Globus pallidus (tissue), 1 donor: ENCODE measurements at places on chromosomes 7 and 10.
A peak's percentile ranks its signal among the peaks of the same experiment; 100 is the strongest.

DNA sequence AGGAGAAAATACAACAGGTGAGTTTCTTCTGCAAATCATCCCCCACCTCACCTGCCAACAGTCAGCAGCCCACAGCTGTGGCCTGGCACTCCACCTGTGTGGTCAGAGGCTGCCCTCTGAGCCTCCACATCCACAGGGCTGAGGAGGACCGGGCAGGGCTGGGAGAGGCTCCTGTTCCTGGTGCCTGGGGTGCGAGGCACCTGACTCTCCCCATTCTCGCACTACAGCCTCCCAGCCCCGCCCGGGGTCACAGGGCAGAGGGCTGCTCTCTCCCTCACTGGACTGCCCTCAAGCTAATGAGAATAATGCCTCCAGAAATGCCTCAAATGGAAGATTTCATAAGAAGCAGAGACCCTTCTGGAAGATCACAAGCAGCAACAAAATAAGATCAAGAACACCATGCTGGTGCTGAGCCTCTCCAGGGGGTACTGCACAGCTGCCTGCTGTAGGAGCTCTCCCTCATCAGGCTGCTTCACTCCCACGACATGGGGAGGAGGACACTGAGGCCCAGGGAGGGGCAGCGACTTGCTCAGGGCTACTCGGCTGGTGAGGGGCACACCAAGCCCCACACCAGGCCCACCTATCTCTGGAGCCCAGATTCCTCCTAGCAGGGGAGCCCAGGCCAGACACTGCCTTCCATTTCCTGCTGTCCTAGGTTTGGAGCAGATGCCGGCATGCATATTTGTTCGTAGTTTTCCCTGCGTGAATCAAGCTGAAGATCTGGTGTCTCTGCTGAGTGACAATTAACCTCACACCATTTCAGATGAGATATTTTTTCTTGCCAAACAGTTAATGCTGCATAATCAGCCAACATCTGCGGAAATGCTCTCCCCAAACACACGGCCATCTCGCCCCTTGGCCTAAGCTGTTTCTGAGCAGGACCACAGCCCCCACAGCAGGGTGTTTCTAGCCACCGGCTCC lies 76.5 kb downstream of the FAM53B start:
- DNase-seq = no peak

DNA sequence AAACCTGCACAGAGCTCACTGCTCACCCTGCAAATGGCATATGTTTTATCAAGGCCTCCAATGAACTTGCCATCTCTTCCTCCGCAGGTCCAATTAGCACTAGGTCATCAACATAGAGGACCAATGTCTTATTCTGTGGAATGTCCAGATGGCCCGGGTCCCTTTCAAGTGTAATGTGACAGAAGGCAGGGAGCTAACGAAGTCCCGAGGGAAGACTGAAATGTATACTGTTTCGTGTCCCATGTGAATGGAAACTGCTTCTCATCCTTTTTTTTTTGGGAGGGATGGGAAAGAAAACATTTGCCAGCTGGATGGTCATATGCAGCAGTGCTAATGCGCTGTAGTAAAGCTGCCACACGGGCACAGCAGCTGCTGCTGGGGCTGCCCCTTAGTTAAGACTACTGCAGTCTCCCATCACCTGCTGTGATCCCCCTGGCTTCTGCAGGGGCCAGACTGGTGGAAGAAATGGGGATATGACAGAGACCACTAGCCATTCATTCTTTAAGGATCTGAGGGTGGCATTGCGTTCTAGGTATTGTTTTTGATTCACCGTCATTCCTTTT lies 61.7 kb upstream of the CCNY start:
- no peak for DNase-seq

GRCh38 chr10:43257347-43258210 lies 9.3 kb downstream of the RASGEF1A start:
- DNase-seq = no peak

- no peak for DNase-seq
These were observed 75.2 kb downstream of the PRLHR start for GRCh38 chr10:118520116-118520742.

GRCh38 chr10:124725171-124725631 lies 19.0 kb downstream of the FAM53B start:
- DNase-seq = no peak

DNA sequence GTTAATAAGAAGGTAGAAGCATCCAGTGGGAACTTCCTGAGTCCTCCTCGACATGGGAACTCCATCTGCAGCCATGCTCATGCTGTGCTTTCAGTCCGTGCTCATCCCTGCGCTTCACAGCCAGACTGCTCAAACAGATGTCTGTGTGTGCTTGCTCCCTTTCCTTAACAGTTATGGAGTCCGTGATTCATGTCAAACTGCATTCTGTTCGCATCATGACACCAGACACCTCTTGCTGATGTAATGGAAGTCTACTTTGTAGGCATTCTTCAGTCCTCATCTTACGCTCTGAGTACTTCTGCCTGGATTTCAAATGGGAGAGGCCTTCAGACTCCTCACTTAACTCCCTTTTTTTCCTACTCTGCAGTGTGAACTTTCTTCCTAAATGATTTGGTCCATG lies 304.9 kb downstream of the SUGCT start:
- no peak for DNase-seq

- DNase-seq = no peak
These were observed 628.7 kb upstream of the AUTS2 start for GRCh38 chr7:68969571-68969970.

DNA sequence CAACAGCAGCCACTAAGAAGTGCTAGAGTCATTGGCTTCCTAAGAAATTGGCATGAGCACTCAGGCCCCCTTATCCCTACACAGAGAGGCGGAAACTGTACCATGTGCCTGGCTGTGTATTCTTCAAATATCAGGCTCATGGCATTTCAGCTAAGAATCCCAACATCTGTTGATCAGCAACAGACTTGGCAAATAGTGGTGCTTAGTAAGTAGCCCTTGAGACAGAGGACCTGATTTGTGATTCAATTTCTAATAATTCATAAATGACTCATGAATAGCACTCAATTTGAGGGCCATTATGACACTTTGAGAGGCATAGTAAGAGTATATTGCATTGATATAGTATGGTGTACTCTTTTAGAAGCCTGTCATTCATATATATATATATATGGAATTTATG lies 309.1 kb downstream of the LRMDA start:
- no peak for DNase-seq

GRCh38 chr10:19791032-19791431 lies 25.2 kb upstream of the PLXDC2 start:
- no peak for DNase-seq

- DNase-seq = no peak
These were observed 71.7 kb upstream of the STRIP2 start for GRCh38 chr7:129362496-129362895.

DNA sequence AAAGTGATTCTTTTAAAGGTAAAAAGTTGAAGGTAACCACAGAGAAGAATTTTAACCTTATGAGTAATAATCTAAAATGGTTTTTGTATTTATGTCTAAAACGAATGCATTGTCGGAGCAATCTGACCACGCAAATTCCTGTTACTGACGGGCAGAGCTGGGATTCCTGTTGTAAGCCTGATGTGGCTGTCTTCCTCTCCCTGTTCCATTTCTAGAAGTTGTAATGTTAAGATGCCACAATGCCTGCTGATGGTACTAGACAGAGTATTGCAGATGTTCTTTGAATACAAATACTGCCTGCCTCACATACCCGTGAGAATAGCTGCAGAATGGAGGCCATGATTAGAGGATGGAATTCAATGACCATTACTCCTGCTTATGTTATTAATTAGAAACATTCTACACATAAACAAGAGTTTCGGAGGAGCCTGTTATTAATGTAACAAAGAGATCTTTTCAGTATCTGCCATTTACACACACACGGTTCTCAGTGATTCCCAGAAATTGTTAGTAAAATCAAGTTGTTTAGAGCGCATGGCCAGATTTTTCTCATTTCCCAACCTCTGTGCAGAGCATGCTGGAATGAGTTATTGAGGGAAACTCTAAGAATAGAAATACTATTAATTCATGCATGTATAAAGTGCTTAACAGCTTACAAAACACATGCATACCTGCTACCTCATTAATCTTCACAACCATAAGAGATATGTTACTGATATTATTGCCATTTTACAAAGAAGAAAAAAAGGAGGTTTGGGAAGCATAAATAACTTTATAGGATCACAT lies 196.8 kb downstream of the PTN start:
- DNase-seq = no peak

- DNase-seq = no peak
These were observed 260.9 kb downstream of the ADARB2 start for GRCh38 chr10:1476455-1476803.

GRCh38 chr10:1251769-1252168 lies 195.6 kb downstream of the WDR37 start:
- DNase-seq = peak; percentile 83

GRCh38 chr7:142319970-142320369 lies 62.1 kb upstream of the PRSS58 start:
- no peak for DNase-seq

- no peak for DNase-seq
These were observed 22.3 kb upstream of the NPTX2 start for GRCh38 chr7:98594787-98595186.

DNA sequence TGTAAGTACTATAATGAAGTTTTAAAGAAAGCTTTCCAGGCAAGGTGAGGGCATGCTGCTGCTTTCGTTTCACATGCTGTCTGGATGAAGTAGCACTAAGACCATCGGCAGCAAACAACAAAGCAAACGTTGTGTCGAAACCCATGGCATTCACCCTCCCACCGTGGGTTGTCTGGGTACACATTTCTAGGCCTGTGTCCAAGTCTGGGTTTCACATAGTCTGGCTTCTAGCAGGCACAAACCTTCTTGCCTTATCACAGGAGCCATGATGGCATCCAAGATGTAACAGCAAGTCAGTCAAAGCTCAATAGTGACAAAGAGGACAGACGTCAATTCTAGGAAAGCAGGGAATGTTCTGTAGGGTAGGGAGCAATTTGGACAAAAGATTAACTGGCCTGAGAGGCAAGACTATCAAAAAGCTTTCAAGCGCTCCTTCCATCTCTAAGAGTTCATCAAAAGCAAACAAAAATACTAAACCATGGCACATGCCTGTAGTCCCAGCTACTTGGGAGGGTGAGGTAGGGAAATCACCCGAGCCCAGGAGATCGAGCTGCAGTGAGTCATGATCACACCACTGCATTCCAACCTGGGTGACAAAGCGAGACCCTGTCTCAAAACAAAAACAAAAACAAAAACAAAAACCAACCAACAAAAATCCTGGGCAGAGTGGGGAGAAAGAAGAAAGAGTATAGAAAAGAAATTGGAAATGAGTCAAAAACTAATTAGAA lies 42.7 kb downstream of the PAXIP1 start:
- DNase-seq = peak; percentile 70

DNA sequence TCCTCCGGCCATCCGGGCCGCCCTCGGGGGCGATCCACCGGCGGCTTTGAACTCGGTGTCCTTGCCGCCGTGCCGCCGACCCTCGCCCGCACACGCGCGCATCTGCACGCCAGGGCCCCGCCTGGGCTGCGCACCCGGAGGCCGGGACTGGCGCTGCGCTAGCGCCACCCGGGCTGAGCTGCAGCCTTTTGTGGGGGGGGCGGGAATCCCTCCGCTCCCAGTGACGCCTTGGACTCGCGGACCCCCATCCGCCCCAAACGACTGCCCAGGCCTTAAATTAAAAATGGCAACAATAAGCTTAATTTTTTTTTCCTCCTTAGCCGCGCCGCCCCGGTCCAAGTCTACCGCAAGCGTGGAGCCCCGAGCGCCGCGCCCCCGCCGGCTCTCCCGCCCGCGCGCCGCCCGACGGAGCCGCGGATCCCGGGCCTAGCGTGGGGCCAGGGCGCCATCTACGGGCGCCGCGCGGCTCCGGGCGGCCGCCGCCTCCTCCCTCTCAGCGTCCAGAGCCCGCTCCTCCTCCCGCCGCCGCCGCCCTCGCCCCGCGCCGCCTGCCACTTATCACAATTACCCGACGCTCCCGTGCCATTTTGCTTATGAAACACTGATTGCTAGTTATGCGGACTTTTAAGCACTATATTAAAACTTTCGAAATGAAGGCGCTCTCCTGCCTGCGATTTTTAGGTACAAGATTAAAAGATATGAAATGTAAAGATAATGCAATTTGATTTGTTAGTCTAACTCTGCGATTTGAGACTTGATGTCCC lies 7.5 kb upstream of the EBF3 start:
- peak; percentile 32 for DNase-seq

DNA sequence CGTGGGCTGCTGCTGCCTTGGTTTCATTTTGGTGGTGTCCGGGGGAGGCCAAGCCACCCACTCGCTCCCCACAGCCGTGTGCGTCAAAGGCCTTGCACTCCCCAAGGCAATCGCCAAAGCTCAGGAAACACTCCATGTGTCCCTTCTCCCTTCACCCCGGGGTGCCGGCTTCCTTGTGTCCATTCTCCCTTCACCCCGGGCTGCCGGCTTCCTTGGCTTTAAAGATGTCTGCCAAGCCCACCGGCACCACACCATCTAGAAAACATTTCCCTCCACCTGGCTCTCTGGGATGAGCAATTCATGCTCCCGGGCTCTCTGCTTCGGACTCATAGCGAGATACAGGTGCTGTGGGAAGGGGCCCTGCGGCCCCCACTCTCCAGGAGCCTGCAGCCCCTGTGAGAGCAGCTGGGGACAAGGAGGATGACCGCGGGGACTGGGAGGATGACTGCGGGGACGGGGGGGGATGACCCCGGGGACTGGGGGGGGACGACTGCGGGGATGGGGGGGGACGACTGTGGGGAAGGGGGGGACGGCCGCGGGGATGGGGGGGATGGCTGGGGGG lies 322.1 kb downstream of the DNAJB6 start:
- DNase-seq = no peak

GRCh38 chr7:147182874-147183273 lies 1066.3 kb downstream of the CNTNAP2 start:
- no peak for DNase-seq

DNA sequence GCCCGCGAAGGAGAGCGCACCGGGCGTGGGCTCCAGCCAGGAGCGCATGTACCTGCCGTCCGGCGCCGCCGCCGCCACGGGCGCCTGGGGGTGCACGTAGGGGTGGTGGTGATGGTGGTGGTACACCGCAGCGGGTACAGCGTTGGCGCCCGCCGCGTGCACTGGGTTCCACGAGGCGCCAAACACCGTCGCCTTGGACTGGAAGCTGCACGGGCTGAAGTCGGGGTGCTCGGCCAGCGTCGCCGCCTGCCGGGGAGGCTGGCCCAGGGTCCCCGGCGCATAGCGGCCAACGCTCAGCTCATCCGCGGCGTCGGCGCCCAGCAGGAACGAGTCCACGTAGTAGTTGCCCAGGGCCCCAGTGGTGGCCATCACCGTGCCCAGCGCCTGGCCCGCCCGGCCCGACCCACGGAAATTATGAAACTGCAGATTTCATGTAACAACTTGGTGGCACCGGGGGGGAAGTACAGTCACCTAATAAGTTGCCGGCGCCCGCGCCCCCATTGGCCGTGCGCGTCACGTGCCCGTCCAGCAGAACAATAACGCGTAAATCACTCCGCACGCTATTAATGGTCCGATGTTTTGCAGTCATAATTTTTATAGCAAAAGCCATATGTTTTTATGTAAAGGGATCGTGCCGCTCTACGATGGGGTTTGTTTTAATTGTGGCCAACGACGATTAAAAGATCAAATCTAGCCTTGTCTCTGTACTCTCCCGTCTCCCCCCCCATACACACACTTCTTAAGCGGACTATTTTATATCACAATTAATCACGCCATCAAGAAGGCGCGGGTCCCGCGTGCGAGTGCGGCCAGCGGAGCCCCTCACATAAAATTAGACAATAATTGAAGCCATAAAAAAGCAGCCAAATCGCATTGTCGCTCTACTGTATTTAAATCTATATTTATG lies at the start of gene HOXA9:
TSS of gene HOXA9 (minus strand) at position 449 of the 907 bp plus-strand sequence. CDS start at position 369, 80 bp downstream.
- DNase-seq = no peak
